Fibroblast of villous mesenchyme (primary cell): ENCODE measurements at places on chromosomes 7 and 10.

DNA sequence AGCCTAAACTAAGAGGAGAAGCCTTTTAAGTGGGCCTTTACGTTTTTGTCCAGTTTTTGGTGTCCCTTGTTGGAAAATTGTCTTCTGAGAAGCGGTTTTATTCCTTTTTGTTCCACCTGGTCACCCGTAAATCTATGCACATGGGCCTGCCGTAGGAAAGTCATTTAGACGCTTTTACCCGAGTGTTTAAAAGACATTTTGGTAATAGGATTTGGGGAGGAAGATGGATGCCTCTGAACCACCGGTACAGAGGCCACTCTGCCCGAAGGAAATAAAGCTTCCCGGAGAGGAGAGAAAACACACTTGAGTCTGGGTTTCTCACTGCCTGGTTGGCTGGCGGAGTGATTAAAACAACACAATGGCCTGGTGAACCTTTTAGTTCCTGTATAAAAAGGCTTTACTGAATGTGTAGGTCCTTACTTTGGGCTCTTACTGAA is 760 bp downstream of the THNSL1 start:
- no peak for DNase-seq

GRCh38 chr10:102229810-102230263 is 3.7 kb downstream of the ELOVL3 start:
- peak; percentile 74 for DNase-seq

GRCh38 chr7:84216472-84216871 is 21.9 kb upstream of the SEMA3A start:
- DNase-seq, result no peak

DNA sequence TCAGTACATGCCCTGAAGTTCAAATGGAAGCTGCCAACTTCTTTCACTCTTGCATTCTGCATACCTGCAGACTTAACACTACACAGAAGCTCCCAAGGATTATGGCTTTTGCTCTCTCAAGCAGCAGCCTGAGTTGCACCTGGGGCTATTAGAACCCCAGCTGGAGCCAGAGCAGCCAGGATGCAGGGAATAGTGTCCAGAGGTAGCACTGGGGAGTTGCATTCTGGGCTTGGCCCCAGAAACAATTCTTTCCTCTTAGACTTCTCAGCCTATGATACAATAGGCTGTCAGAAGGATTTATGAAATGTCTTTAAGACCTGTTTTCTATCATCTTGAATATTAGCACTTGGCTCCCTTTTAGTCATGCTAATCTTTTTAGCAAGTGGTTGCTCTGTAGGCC is 886.7 kb upstream of the GHITM start:
- no peak for DNase-seq

GRCh38 chr10:3805791-3806461 is 20.9 kb upstream of the KLF6 start:
- peak; percentile 80 for DNase-seq

GRCh38 chr7:112009081-112009480 is 197.1 kb downstream of the DOCK4 start:
- DNase-seq, result peak; percentile 43

DNA sequence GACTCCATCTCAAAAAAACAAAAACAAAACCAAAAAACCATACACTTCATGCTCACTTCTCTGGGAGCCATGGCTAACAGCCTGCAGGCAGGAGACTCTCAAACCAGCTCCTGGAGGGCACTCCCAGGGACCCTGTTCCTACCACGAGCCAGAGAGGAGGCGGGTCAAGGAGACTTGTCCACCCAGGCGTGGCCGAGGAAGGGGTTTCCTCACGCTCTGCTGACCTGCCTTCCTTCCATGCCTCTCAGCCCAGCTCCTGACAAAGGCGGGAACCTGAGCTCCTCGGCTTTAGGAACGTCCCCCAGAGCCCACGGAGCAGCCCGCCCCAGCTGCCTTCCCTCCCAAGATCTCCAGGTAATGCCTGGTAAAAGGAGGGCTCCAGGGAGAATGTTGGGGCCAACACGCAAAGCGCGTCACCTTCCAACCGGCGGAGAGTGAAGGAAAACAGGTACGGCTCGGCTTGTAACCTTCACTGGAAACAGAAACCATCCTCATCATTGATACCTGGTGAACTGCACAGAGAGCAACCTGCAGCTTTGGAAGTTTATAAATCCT is 9.5 kb downstream of the GPR146 start:
- DNase-seq, result no peak

DNA sequence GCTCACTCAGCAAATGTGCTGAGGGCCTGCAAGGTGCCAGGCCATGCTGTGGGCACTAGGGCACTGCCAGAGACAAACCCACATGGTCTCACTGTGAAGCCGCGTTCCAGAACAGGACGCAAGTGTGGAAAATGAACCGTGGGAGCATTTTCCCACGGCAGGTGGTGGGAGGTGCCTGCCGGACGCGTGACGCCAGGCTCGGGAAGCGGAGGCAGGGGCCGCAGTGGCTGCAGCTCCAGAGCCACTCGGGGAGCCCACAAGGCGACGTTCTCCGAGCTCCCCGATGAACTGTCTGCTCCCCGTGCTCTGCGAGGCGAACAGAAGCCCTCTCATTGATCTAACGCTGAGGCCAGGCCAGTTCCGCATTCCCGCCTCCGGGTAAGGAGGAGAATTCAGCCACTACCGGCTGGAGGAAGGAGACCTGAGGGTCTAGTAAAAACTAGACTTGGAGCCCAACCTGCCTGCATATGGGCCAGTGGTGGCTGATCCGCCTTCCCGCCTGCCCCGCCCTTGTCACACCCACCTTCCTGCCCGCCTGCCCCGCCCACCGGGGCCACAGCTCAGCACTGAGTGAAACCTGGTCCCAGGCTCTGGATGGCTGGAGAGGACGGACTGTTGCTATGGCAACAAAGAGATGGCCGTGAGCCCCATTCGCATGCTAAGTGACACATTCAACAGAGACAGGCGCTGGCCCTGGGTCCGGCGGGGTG is 13.1 kb downstream of the ADGRA1 start:
- DNase-seq, result no peak

- DNase-seq, result peak; percentile 56
Observed at GRCh38 chr7:33903791-33904680, 1.3 kb upstream of the BMPER start.

DNA sequence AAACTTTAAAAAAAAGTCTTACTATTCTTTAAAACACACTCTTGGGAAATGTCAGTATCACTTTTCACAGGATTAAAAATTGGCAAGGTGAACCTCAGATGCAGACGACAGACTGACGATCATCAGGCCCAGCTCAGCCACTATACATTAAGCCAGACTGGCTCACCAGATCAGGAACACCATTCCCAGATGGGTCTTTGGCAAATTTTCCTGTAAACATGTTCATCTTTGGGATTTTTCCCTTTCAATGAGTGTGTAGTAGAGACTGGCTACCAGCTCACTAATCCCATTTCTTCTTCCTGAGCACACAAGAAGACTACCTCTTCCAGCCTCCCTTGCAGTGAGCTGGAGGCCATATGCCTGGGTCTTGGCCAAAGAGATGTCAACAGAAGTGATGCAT is 142.7 kb upstream of the CHST15 start:
- DNase-seq, result no peak

- DNase-seq, result no peak
Observed at GRCh38 chr7:145293228-145293701, 457.4 kb upstream of the TPK1 start.

DNA sequence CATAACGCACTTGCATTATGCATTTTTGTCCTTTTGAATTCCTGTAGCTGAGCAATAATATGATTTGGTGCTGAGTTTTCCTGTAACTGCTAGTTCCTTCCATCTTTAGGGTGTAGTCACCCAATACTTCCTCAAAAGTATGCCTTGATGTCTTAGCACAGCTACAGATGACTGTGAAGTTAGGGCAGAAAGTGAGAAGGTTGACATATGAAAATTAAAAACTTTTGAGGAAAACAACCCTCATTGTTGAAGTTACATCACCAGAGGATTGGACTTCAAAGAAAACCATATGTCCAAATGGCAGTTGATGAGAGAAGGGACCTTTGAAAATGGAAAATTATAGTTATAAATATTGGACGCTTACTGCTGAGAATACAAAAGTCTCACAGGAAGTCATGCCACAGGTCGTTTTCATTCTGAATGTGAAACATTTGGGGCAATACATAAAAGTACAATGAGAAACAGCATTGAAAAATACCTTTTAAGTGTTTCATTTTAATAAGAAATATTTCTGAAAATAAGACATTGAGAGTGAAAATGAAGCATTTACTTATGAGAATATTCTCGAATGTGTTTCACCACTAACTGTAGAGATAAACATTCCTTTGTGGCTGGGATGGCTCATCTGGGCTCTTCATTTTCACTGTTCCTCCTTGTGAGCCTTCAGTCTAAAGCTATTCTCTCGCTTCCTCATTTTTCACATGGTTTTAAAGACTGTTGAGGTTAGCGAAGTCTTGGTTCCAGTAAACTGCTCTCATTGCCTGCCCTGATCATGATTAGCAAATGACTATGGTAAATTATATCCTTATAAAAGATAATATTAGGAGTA is 61.4 kb upstream of the NME8 start:
- DNase-seq, result no peak

GRCh38 chr10:30455816-30456215 is 21.8 kb downstream of the MAP3K8 start:
- no peak for DNase-seq

DNA sequence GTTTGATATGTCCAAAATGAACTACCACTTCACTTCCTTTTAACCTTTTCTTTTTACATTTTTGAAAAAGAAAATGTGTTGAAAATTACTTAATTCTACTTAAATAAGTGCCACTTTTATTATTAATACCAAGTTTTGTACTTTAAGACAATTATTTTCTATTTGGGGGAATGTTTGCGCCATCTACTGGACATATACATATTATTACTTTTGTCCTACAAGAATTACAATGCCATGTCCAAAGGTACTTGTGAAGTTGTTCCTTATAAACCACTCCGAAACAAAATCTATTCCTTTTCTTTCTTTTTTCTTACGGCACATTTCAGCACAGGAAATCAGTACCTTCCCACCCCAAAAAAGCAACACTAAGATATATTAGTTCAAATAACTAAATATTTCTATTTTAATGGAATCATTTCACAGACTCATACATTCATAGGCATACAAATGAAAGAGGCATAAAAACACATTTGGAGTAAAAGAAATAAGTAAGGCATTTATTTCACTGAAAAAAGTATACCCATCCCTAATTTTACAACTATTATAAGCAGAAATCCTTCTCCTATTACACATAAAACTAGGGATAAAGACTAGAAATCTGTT is 169.9 kb downstream of the RNF133 start:
- peak; percentile 60 for DNase-seq

DNA sequence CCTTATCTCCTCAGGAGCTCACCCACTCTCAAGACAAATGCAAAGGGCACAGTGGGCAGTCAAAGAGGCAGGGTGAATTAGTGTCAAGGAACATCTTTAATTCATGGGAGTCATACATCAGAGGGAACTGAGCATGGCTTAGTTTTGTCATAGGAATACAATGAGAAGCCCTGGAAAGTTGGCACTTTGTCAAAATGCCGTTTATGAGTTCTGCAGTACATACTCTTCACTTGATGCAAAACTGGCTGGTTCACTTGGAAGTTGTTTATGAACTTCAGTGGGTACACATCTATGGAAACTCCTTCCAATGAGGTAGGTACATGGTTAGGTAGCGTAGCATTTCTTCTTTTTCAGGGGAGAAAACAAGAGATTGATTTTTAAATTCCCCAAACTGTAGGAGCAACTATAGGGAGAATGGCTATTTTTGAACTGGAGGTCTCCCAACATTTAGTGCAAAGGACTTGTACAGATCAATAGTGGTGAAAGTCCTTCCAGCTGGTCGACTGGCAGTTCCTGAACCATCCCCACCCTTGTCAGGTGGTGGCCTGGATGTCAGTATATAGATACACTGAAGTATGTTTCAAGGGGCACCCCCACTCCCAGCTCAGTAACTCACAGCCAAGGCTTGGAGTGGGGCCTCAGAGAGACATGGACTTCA is 580.5 kb downstream of the REEP3 start:
- DNase-seq, result no peak

DNA sequence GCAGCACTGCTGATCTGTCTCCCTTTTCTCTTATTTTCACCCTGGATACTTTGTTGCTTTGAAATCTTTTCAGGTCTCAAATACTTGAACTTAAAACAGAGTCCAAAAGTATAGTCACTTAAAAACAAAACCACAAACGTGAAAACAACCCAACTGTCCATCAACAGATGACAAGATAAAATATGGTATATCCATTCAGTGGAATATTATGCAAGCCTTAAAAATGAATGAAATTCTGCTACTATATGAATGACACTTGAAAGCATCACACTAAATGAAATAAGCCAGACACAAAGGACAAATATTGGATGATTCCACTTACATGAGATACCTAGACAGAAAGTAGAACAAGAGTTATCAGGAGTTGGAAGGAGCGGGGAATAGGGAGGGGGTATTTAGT is 44.7 kb upstream of the EFCAB10 start:
- DNase-seq, result no peak

DNA sequence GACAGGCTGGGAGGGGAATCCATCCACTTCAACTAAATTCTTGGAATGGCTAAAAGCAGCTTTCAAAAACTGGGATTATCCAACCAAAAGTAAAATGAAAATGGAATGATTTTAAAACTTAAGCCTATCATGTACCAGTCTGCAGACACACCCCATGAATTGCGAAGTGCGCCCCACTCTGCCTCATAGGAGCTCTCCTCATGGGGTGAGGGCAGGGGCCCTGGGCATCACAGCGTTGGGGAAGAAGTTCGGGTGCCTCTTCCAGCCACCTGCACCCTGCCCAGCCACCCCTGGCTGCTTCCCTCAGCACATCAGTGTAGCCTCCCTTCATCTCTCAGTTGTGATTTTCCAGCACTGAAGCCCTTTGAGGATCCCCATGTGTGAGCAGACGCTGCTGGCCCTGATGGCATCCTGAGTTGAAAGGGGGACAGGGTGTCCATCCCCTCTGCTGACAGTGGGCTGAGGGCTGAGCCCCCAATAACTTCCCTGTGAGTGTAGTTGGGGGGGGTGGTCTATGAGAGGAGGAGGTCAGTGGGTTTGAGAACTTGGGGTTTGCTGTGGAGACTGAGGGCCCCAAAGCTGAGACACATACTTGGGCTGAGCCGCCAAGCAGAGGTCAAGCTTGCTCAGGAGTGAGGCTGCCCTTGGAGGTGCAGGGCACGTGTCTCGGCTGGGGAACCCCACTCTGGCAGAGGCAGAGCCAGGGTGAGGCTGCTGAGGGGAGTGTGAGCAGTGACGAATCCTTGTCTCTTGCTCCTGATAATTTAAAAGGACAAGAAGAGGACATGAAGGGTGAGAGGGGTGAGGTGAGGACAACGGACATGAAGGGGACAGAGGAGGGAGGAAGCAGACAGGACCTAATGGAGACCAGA is 542.1 kb downstream of the TCERG1L start:
- DNase-seq, result no peak
